Thoracic aorta (tissue), 2 donors: ENCODE measurements at places on chromosomes 7 and 10. TPM values are rescaled to one million over a fixed set of nuclear protein-coding genes. Genes with fewer than 3 reads are reported as not detected.

NOM1 gene
- total RNA-seq = 18.4 TPM

PLOD3 gene
- 31.5 TPM for total RNA-seq

FAM237B gene
- total RNA-seq = not detected

STARD3NL gene
- 27.6 TPM for total RNA-seq

SCART1 gene
- total RNA-seq = 12.1 TPM

SPDYE11 gene
- total RNA-seq = not detected

PAPSS2 gene
- 22.1 TPM for total RNA-seq

TMEM270 gene
- total RNA-seq = not detected

ASAH2 gene
- total RNA-seq = 14.0 TPM

LRIT1 gene
- total RNA-seq = not detected

CCL24 gene
- total RNA-seq = not detected

NUTM2A gene
- total RNA-seq = 2.7 TPM

ETV1 gene
- 5.9 TPM for total RNA-seq

ANKRD16 gene
- total RNA-seq = 10.4 TPM

PRSS1 gene
- total RNA-seq = 5.1 TPM

EGR2 gene
- 3.3 TPM for total RNA-seq

PNLIPRP3 gene
- total RNA-seq = not detected

SRRT gene
- total RNA-seq = 109 TPM

CREB3L2 gene
- total RNA-seq = 85.3 TPM

FZD8 gene
- 21.3 TPM for total RNA-seq

ELAPOR2 gene
- 16.9 TPM for total RNA-seq

ANKRD61 gene
- total RNA-seq = not detected

MYL7 gene
- not detected for total RNA-seq

DOCK1 gene
- total RNA-seq = 52.9 TPM

SPDYE2 gene
- not detected for total RNA-seq

PTPN20 gene
- 2.1 TPM for total RNA-seq

SPDYE3 gene
- total RNA-seq = not detected

RARRES2 gene
- 102 TPM for total RNA-seq

NRP1 gene
- 117 TPM for total RNA-seq
